COLO829 (cell line): ENCODE measurements at places on chromosomes 4 and X.

DNA sequence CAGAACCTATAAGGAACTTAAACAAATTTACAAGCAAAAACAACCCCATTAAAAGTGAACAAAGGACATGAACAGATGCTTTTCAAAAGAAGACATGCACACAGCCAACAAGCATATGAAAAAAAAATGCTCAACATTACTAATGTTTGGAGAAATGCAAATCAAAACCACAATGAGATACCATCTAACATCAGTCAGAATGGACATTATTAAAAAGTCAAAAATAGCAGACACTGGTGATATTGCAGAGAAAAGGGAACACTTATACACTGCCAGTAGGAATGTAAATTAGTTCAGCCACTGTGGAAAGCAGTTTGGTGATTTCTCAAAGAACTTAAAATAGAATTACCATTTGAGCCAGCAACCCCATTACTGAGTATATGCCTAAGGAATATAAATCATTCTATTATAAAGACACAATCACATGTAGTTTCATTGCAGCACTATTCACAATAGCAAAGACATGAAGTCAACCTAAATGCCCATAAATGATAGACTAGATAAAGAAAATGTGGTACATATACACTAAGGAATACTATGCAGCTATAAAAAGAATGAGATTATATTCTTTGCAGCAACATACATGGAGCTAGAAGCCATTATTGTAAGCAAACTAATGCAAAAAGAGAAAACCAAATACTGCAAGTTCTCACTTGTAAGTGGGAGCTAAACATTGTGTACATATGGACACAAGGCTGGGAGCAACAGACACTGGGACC lies 1509.4 kb downstream of the TECRL start:
- DNase-seq = no peak

DNA sequence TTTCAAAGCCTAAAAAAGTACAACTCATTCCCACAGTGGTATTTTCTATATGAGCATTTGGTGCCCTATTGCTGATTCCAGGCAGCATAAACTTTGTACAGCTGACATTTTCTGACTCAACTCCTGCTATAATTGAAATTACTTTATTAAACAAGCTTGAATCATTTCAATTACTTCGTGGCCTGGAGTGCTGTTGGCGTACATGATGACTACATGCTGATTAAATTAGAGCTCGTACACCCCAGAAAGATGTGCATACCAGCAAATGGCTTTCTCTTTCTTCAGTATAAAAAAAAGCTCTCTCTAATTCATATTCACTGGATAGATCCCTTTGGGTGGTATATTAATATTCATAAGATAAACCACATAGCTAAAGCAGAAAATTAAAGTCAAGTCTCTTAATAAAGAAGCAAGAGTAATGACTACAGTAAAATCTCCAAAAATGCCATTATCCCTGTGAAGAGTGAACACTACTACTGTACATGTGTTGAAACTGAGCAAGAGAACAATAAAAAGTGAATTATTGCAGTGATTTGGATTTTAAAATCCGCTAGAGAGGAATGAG lies 245.0 kb upstream of the IGFBP7 start:
- no peak for DNase-seq

DNA sequence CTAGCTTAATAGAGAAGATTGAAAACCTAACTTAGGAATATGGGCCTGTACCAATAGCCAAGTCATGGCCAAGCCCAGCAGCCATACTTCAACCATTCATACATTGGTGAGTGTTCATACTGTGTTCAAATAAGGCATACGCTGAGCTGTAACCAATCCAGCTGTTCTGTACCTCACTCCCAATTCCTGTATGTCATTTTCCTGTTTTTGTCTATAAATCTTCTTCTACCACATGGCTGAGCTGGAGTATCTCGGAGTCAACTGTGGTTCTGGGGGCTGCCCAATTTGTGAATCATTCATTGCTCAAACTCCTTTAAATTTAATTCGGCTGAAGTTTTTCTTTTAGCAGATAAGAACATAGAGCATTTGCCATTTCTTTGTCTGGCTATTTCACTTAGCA lies 195.3 kb upstream of the ANKRD50 start:
- DNase-seq = no peak

GRCh38 chrX:132740316-132741123 lies 217.9 kb downstream of the HS6ST2 start:
- DNase-seq = no peak

GRCh38 chr4:78428996-78429395 lies 122.6 kb upstream of the ANXA3 start:
- no peak for DNase-seq

- DNase-seq = no peak
Measured at GRCh38 chrX:39016556-39016955, 215.3 kb downstream of the MID1IP1 start.

GRCh38 chr4:105060628-105061027 lies 86.0 kb upstream of the TET2 start:
- no peak for DNase-seq

DNA sequence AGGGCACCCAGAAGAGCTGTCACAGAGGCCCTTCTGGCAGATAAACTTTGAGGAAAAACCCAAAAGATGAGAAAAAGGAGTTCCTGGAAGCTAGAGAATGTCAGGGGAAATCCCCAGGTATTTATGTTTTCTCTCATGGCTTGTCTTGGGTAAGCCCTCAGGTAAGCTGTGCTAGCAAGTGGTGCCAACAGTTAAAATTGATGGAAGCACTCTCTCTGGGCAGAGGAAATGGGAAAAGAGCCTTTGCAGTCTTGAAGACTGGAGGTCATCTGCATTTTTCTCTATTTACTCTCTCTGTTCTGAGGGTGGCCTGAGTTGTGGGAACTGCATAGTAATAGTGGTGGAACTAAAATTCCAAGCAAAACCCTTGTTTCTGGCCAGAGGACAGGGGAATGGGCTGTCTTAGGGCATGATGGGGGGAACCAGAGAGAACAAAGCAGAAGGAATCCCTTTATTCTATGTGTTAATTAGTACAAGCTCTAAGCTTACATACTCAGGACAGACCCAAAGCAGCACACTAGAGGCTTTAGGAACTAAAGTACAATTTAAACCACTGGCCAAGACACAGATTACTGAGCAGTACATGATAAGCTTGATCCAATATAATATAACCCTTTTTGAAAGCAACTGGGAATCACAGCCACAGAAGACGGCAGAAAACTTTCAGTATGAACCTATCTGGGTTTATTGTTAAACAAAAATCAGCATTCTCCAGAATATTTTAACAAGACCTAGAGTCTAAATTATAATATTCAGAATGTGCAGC lies 53.3 kb upstream of the SLC10A4 start:
- no peak for DNase-seq

DNA sequence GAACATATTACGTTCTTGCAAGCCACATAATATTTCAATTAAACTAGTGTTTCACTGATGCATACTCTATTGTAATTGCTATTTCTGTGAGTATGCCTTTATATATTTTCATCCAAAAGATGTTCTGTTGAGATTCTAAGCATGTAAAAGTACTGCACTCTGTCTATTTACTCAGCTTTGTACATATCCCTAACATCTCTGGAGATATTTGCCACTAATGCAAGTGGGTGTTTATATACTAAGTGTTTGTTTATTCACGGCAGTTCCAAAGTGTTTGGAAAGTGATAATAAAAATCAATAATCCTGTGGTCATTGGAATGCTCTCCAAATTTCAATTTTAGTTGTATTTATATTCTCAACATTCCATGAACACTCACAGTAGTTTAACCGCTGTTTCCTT lies 1989.0 kb downstream of the C4orf33 start:
- no peak for DNase-seq

DNA sequence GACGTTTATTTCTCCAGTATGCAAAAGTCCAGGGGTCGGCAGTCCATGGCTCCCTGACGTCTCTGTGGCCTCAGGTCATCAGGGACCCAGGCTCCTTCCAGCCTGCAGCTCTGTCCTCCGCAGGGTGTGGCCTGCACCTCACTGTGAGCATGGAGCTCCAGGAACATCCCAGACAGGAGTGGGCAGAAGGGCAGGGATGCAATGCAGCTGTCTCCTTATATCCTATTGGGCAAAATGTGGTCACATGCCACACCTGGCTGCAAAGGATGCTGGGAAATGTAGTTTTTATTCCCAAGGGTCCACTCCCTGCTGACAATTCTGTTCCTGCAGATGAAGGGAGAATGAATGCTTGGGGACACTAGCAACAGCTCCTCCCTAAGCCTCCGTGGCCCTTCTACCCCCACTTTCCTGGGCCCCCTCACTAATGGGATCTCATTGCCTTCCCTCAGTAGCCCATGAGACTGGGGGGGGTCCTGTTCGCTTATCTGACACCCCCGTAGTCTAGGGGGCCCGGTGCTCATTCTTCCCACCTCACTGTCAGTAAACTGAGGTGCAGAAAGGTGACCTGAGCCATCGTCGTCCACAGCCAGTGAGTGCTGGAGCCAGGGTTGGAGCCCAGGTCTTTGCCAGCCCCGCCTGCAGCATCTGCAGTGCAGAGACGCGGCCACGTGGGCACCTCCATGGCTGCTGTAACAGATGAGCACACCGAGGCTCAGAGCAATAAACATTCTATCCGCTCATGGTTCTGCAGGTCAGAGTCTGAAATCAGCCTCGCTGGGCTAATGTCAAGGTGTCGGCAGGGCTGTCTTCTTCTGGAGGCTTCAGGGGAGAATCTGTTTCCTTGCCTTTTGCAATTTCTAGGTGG lies 5.9 kb upstream of the GRPEL1 start:
- DNase-seq = peak; percentile 68

DNA sequence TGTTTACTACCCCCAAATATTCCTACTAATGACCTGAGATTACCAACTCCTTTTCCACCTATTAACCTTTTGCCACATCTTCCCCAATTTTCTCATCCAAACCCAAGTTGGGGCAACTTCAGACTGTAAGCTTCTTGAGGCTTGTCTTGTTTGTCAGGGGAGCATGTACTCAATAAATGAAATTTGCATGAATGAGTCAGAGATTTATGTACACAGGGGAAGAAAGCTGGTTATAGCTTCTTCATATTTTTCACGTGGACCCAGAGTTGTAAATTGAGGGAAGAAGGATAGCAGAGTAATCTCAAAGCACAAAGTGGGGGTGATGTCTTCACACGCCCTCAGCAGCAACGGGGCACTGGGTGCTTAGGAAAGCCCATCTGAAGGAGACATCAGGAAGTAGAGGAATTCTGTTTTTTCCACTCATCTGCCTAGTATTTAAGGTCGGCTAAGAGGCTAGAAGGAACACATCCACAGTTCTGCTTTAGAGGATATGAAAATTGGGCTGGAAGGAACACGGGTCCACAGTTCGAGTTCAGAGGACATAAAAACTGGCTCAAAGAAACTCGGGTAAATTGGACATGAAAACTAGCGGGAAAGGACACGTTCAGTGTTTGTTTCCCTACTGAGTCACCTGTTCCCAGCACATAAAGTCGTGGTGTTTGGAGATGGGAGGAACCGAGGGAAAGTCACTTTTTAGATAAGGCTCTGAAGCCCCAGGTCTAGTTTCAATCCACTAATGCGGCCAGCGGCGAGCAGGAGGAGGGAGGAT lies 696 bp upstream of the CA5B start:
- no peak for DNase-seq

DNA sequence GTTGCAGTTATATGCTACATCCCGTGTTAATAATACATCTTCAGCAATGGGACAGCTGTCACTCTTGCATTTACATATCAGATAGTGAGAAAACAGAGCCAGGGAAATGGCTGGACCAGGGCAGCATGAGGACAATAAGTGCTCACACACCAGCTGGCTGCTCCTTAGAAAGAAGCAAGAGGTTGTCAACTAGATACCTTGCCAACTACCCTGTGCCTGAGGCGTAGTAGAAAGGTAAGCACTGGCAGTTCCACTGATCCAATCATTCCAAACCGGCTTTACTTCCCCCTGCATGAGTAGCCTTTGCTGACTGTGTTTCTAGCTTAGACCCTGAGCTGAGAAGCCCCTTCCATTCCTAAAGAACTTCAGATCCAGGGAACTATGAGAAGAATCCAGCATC lies 52.2 kb upstream of the FGF13 start:
- DNase-seq = no peak

- peak; percentile 28 for DNase-seq
Measured at GRCh38 chr4:73864365-73864764, 4.8 kb upstream of the CXCL1 start.
